RPMI7951 (cell line): ENCODE measurements at places on chromosomes 3 and 15.
A peak's percentile ranks its signal among the peaks of the same experiment; 100 is the strongest.

DNA sequence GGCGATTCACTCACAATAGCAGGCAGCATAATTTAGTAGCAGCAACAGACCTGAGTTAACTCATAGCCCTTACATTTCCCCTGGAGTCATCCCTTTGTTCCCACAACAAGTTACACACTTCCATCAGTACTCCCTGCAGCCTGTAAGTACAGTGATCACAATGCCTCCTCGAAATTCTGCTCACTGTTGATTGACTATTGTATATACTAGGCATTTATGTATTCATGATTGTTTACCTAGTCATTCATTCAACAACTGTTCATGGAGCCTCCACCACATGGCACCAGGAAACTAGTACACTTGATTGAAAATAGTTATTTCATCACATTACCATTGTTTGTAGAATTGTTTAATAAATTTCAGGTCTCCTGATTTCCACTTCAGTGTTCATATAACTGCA lies 71.4 kb upstream of the P3H2 start:
- DNase-seq, result no peak

- peak; percentile 11 for DNase-seq
Measured at GRCh38 chr3:183591881-183592521, 36.5 kb upstream of the KLHL6 start.

DNA sequence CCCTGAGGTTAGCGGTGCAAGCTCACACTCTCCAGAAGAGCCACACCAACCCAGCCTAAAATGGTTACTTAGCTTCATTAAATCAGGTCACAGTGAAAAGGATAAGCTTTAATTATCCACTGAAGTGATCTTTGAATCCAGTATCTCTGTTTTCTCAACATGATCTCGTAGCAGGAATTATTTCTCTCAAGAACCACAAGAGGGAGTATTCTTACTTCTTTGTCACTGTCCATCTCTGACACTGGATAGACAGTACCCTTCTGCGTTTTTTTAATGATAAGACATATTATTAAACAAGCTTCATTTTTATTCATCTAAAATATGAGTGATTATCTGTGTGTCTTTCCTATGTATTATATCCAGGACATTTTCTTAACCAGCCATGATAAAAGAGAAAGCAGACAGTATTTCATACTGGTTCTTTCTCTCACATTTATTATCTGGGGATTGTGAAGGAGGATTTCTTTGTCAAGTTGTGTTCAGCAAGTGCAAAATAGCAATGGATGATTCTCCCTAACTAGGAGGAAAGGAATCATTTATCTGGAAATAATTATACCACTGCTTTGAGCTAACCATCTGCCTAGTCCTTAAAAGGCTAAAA lies 105.4 kb upstream of the CCDC54 start:
- peak; percentile 58 for DNase-seq

- no peak for DNase-seq
Measured at GRCh38 chr15:65095747-65096104, 19.2 kb downstream of the KBTBD13 start.

DNA sequence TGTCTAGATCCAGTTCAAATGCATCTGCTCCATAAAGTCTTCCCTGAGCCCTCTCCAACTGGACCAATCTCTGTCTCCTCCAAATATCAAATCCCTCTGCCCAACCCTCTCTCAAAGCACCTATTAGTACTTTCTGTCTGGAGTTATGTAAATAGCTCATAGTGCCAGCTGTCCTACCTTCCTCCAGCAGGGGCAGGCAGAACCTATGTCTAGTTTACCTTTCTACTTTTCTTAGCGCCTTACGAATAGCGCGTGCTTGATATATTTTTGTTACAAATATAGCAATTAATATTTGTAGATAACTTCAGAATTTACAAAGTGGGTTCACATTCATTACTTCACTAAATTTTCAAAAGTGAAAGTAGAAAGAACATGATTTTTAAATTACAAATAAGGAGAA lies 14.0 kb upstream of the CCDC80 start:
- no peak for DNase-seq

GRCh38 chr3:68740087-68740486 lies 192.3 kb downstream of the TAFA4 start:
- no peak for DNase-seq

- DNase-seq, result no peak
Measured at GRCh38 chr15:47570881-47571640, 146.2 kb upstream of the SEMA6D start.

GRCh38 chr3:12908136-12908730 lies 66.9 kb upstream of the RPL32 start:
- no peak for DNase-seq

DNA sequence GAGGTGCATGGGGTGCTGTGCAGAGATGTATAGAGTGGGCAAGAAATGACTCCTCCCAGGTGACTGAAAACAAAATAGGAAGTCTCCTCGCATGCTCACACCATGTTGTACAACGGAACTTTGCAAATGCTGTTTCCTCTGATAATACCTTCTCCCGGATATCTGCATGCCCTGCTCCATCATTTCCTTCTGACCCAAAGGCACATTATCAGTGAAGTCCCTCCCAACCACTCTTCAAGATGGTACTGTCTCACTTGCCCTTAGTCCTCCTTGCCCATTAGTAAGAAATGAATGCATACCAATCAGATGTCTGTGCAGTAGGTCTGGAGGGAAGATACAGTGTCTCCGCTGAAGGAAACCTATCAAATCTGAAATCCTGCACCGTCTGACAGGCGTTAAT lies 12.0 kb downstream of the TMED3 start:
- DNase-seq, result no peak

GRCh38 chr15:58458076-58458475 lies 26.3 kb downstream of the LIPC start:
- DNase-seq, result no peak

DNA sequence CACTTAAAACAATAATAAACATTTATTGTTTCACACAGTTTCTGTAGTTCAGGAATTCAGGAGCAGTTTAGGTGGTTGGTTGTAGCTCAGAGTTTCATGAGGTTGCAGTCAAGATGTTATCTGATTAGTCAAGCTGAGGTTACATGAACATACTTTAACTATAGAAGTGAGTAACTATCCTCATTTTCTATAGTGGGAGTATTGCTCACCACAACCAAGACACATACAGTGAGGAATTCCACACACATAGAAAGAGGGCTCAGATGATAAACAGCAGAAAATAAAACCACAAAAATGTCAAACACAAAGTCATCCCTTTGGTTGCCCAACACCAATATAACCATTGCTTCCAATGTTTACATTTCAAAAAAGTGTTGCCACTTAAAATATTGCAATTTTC lies 13.6 kb downstream of the SCN11A start:
- DNase-seq, result peak; percentile 52

- DNase-seq, result no peak
Measured at GRCh38 chr15:69696946-69697345, 244.3 kb downstream of the RPLP1 start.

GRCh38 chr15:67201136-67201535 lies 53.3 kb downstream of the AAGAB start:
- DNase-seq, result peak; percentile 86

- no peak for DNase-seq
Measured at GRCh38 chr3:188088948-188089685, 64.8 kb upstream of the LPP start.

DNA sequence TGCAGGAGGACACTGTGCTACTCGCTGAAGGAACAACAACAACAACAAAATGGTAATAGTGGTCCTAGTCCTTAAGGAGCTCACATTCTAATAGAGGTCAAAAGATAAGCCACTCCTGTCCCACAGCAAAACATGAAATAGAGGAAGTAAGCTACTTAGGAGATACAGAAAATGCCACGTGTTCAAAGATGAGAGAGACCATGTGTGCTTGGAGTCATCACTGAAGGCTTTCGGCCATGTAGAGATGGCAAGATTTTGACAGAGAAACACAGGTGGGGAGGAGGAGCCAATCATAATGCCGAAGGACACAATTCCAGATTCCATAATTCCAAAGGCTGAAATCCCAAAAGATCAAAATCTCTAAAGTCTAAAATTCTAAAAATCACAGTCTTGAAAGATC lies 24.8 kb upstream of the RIOX2 start:
- DNase-seq, result no peak

DNA sequence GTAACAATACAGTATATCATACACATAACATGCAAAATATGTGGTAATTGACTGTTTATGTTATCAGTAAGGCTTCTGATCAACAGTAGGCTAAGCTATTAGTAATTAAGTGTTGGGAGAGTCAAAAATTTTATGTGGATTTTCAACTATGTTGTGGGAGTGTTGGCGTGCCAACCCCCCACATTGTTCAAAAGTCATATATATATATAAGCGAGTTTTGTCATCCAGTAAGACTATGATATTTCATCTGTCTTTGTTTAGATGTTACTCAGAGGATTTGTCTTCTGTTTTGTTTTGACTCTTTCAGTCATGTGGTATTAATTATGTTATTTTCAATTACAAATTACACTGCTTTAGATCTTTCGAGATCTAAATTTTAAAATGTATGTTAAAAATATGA lies 51.0 kb upstream of the RAP2B start:
- DNase-seq, result no peak

GRCh38 chr3:170759511-170760173 lies 110.4 kb downstream of the RPL22L1 start:
- DNase-seq, result no peak

- DNase-seq, result no peak
Measured at GRCh38 chr3:133445108-133445507, 45.3 kb downstream of the BFSP2 start.

- no peak for DNase-seq
Measured at GRCh38 chr3:139103484-139103883, 58.8 kb upstream of the PRR23C start.

DNA sequence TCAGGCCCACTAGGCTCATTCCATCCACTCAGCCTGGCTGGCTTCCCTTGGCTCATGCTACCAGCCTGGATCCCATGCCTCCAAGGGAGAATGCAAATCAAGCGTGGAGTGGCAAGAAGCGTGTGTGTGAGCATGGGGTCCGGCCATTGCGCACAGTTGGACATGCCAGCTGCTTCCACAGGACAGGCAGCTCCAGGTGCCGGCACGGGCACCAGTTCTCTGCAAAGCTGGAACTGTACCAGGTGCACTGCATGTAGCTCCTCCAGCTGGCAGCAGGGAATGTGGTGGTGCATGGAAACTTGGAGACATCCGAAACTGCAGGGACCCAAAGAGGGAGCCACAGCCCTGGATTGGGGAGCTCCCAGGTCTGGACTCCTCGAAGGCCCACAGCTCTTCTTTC lies 449.8 kb downstream of the EPHA6 start:
- DNase-seq, result no peak

DNA sequence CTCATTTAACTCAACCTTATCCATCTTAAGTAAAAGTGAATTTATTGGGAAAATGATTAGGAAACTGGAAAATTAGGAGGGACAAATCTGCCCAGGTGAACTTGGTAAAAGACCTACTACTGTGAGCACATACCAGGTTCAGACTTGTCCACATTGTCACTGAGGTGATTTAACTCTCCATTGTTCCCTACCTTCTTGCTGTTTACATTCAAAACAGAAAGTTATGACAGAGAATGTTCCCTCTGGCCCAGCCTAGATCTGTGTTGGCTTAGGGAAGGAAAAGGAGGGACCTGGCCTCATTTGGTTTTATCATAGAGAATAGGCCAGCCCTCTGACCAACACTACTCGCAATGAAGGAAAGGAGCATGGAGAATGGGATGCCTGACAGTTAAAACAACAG lies 117.6 kb downstream of the SATB1 start:
- no peak for DNase-seq

DNA sequence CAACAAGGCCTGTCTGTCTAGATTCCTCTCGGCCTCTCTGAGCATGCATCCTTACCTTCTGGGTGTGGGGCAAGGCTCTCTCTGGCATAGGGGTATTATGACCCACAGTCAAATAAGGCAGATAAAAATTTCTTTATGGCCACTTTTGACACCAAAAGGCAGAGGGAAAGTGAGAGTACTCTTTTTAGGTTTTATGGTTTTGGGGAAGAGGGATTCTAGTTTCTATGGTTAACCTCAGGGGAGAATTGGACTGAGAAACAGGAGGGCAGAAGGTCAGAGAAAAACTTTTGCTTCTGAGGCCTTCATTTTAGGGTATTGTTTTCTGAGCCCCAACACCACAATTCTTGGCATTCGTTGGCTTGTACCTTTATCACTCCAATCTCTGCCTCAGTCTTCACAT lies 70.0 kb upstream of the CCDC54 start:
- DNase-seq, result no peak

DNA sequence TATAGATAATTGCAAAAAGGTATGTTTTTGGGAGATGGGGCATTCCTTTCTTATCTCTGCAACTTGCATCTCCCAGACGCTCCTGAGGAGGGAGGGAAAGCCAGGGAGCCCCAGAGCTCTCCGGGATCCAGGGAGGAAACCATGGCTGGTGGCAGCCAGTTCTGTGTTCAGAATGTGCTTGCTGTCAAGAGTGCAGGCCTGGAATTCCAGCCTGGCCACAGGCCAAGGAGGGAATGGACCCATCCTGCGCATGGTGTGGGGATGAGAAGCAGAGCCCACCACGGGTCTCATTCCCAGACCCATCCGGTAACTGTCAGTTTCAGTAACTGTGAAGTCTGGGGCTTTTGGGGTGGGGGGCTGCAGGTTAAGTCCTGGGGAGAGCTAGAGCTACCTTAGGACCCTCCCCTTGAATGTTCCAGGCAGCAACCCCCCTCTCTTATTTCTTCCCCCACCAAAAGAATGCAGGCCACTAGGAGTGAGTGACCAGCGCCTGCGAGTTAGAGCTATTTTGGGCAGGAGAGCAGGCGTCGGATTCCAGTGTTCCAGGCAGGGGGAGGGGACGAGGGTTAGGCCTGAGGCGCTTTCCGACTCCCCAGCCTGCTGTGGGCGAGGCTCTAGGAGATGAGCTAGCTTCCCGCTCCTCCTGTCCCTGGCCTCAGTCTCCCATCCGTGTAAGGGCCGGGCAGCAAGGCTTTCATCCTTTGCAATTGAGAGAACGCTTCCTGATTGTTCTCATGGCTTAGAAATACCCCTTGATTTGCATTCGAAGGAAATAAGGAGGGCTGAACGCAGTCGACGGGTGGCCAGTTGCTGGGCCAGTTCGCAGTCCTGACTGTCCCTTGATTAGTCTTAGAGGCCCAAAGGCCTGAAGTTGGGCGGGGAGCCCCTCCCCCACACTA lies 781 bp upstream of the DAG1 start:
- peak; percentile 90 for DNase-seq

- no peak for DNase-seq
Measured at GRCh38 chr3:43194490-43195114, 88.7 kb upstream of the POMGNT2 start.

DNA sequence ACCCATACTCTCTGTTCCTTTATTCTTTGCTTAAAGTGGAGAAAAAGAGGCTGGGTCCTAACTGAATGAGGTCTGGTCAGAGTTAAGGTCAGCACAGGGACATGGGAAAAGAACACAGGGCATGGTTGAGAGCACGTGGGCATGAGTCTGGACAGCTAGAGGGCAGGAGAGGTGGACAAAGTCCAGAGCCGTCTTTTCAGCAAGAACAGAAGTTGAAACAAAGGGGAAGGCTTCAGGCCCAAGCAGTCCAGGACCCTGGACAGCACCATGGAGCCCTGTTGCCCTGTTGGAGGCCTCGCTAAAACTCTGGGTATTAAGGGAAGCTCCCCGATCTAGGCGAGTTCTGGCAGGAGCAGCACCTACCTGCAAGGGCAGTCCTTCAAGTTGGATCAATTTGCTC lies 50.7 kb downstream of the XYLB start:
- peak; percentile 19 for DNase-seq

GRCh38 chr3:57778494-57778893 lies 22.4 kb downstream of the SLMAP start:
- DNase-seq, result no peak
